Caki2 (cell line): ENCODE measurements at places on chromosomes 1 and 21. TPM values are rescaled to one million over a fixed set of nuclear protein-coding genes. Genes with fewer than 3 reads are reported as not detected.

DNA sequence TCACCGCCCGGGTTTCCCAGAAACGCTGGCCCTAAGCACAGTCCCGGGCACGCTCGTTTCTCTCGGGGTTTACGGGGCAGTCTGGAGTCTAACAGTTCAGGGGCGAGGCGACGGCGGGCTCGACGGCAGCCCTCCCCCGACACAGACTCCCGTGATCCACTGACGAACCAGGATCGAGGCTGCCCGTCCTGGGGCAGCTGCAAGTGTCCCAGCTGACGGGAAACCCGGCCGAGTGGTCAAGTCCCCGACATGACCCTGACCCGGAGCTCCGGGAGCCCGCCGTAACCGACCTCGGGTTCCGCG is 494 bp downstream of the UBE2J2 start:
- no peak for DNase-seq

GRCh38 chr1:241837901-241838300 is 10.1 kb upstream of the EXO1 start:
- peak; percentile 47 for DNase-seq

- DNase-seq: no peak
Observed at GRCh38 chr21:46091118-46091517, 6.8 kb upstream of the COL6A2 start.

GRCh38 chr1:28104866-28105467 is 16.6 kb upstream of the EYA3 start:
- DNase-seq: peak; percentile 75

DNA sequence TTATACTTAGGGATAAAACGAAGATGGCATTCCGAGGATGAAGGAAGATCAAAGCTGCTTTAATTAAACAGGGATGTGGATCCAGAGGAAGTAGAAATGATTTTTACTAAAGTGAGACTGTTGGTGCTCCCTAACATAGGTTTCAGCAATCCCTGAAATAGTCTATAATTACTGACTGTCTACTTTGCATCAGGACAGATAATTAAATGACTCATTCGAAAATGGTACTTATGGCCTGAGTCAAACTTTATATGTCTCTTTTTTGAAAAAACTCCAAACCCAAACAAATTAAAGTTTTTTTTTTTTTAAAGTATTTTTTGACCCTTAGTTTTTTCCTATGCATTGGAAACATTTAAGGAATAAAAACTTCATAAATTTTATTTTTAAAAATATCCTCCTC is 90.3 kb downstream of the LYST start:
- no peak for DNase-seq

DNA sequence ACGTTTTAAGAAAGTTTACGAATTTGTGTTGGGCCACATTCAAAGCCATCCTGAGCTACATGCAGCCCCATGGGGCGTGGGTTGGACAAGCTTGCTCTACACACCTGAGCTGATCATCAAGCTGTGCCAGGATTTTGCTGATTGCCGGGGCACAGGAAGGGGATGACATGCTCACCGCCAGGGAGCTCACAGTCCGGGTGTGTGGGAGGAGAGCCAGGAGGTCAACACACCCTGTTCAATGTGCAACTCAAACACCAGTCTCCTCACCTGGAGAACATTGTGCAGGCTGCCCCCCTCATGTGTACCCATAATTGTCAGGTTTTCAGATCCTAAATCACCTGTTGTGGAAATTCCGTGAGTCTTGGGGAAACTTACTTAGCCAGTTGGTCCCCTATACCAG is 969 bp downstream of the CYP4A11 start:
- DNase-seq: no peak

GRCh38 chr1:184945029-184945428 is 29.3 kb downstream of the NIBAN1 start:
- DNase-seq: no peak

DNA sequence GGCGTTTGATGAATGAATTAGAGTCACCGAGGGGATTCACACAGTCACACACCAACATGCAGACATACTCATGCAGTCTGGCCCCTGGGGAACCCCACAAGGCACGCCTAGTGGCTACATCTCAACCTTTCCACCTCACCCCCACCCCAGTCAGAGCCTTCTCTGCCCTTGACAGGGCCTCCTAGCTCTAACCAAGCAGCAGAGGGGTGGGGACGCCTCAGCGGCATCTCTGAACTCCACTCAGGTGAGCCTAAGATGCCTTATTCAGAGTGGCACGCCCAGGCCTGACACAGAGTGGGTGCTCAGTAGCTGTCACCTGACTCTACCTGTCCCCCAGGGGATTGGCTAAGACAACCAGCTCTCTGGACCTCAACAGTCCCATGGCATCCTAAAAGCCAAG is 3.7 kb upstream of the SDC3 start:
- no peak for DNase-seq

DNA sequence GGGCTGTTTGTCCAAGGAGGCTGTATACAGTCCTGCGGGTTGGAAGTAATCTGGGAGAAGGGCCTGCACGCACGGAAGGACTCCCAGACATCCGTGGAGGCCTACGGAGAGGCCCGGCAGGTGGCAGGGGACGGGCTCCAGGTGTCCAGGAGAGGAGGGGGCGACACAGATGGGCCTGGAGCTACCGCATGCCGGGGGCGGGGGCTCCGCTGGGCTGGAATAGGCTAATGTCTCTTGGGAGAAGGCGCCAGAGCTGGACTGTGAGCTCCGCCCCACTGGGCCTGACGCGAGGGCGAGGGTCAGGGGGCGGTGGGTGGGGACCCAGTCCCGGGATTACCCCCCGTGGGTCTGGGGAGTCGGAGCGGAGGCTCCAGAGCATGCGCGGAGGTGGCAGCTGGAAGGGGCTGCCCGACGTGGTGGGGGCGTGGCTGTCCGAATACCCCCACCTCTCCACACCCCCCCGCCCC is 659 bp downstream of the AGO1 start:
- DNase-seq: no peak

GRCh38 chr1:5956022-5956830 is 36.0 kb downstream of the NPHP4 start:
- DNase-seq: no peak

PLA2G2D gene
- total RNA-seq: not detected in 2 replicates

COL18A1 gene
- 809 and 838 TPM in 2 replicates for total RNA-seq

ANXA9 gene
- total RNA-seq: 1.2 and 1.3 TPM in 2 replicates

PLD5 gene
- 2.5 TPM in 1 of 2 replicates, not detected in the other for total RNA-seq
